Activated T-helper 2 cell treated with anti-CD3 and anti-CD28 coated beads, Interferon-gamma antibody, Interleukin-2, Interleukin-4, amounts not matched to agents 10 μg/mL and 5 μg/mL and 100 μg/mL, durations not matched to agents 14 hours and 24 hours and 36 hours (primary cell): ENCODE measurements at places on chromosomes 1 and 21. TPM values are rescaled to one million over a fixed set of nuclear protein-coding genes. Genes with fewer than 3 reads are reported as not detected.

The PTPRU gene
- total RNA-seq: 0.30 and 0.37 TPM in 2 replicates

The WDR64 gene
- total RNA-seq: not detected in 2 replicates

The NVL gene
- 38.4 and 39.0 TPM in 2 replicates for total RNA-seq

The TNFAIP8L2 gene
- 24.3 and 28.7 TPM in 2 replicates for total RNA-seq

The LRRC71 gene
- not detected in 2 replicates for total RNA-seq

The GBP4 gene
- 13.9 and 14.3 TPM in 2 replicates for total RNA-seq

- H3K27me3 ChIP-seq: peaks cover 4% of the 10 kb centered on the region
- H3K36me3 ChIP-seq: no peaks in the 10 kb centered on the region
- no peak overlapping the region for H3K4me3 ChIP-seq
- no peak for DNase-seq
These were observed 55.4 kb downstream of the HSF2BP start for GRCh38 chr21:43603641-43604504.

DNA sequence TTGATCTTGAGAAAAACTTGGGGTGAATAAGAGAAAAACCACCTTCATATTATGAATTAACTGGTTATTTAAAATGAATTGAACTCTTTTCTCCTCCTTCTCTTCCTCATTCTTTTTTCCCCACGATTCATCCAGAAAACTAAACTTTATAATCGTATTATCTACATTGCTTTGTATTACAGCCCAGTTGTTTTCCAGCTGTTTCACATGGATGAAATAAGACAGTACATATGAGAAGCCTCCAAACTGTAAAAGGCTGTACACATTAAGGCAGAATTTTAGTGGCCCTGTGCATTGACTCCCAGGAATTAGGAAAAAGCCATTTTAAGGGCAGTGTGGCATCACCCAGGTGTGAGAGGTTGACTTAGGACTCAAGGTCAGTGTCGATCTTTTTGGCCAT lies 80.3 kb upstream of the PGBD5 start:
- DNase-seq: no peak
- peaks cover 3% of the 10 kb centered on the region for H3K27me3 ChIP-seq
- no peaks in the 10 kb centered on the region for H3K36me3 ChIP-seq
- no peak overlapping the region for H3K27ac ChIP-seq

DNA sequence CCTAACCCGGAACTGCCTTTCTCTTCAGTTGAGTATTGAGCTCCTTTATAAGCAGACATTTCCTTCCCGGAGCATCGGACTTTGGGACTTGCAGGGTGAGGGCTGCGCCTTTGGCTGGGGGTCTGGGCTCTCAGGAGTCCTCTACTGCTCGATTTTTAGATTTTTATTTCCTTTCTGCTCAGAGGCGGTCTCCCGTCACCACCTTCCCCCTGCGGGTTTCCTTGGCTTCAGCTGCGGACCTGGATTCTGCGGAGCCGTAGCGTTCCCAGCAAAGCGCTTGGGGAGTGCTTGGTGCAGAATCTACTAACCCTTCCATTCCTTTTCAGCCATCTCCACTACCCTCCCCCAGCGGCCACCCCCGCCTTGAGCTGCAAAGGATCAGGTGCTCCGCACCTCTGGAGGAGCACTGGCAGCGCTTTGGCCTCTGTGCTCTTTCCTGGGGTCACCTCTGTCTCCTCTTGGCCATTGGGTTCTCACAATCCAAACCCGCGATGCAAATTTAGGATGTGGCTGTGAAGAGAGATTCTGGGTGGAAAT lies 3.7 kb downstream of the OLIG2 start:
- DNase-seq: no peak
- H3K36me3 ChIP-seq: no peaks in the 10 kb centered on the region
- peaks cover 7% of the 10 kb centered on the region for H3K4me1 ChIP-seq
- H3K27ac ChIP-seq: no peak overlapping the region

- H3K27ac ChIP-seq: peak overlapping the region; percentile 65
- H3K4me1 ChIP-seq: peaks cover 49% of the 10 kb centered on the region
- no peak for DNase-seq
These were observed 2.9 kb upstream of the PIGV start for GRCh38 chr1:26784886-26785285.

- H3K27me3 ChIP-seq: peaks cover 3% of the 10 kb centered on the region
- H3K36me3 ChIP-seq: no peaks in the 10 kb centered on the region
- no peak for DNase-seq
- H3K4me1 ChIP-seq: no peaks in the 10 kb centered on the region
These were observed 92.7 kb upstream of the C1orf21 start for GRCh38 chr1:184294101-184294500.

GRCh38 chr1:185645162-185645640 lies 89.0 kb upstream of the HMCN1 start:
- DNase-seq: no peak
- no peak overlapping the region for H3K4me3 ChIP-seq
- no peaks in the 10 kb centered on the region for H3K27me3 ChIP-seq
- H3K27ac ChIP-seq: no peak overlapping the region
- peaks cover 40% of the 10 kb centered on the region for H3K36me3 ChIP-seq

- H3K36me3 ChIP-seq: no peaks in the 10 kb centered on the region
- peaks cover 11% of the 10 kb centered on the region for H3K4me1 ChIP-seq
- no peak overlapping the region for H3K4me3 ChIP-seq
- no peak for DNase-seq
- peak overlapping the region; percentile 9 for H3K27ac ChIP-seq
These were observed 39.5 kb downstream of the EPHB2 start for GRCh38 chr1:22749919-22750684.
